ENCODE measurements at places on chromosomes 12 and 14.
A peak's percentile ranks its signal among the peaks of the same experiment; 100 is the strongest.

- no peak for DNase-seq
Measured at GRCh38 chr12:47412601-47413236, 293.1 kb downstream of the RPAP3 start.

GRCh38 chr12:116735951-116736599 is 1.8 kb downstream of the SPRING1 start:
- DNase-seq = no peak

- DNase-seq = no peak
Measured at GRCh38 chr12:100656856-100657255, 83.4 kb downstream of the GAS2L3 start.

DNA sequence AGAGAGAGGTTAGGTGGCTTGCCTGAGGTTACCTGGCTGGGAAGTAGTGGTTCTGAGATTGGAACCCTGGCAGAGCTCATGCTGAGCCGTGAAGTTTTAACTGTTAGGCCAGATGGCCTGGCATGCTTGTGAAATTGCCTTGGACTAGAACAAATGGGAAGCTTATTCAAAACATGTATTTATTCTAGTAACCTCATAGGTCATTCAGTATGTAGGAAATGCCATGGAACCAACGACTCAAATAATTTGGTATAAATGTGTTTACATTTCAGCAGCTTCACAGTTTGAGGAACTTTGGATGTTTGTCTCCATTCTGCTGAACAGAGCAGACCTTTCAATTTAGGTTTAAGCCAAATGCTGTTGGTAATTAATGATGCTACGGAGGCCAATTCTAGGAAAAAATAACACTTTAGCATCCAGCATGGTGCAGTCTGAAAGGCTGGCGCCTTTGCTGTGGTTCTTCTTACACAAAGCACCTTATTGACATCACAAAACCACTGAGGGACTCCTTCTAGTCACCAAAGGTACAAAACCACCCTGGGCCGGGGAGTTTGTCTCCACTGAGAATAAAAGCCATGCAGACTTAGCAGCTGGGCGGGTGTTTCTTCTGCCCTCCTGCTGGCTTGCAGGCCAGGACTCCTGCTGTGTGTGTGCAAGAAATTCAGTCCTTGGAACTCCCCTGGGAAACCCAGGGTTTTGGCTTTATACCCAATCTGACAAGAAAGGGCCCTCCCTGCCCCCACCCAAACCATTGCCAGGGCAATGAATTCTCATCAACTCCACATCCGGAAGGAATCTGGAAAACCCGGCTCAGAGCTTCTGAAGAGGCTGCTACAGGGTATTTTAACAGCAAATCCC is 64.2 kb downstream of the ELK3 start:
- peak; percentile 84 for DNase-seq

DNA sequence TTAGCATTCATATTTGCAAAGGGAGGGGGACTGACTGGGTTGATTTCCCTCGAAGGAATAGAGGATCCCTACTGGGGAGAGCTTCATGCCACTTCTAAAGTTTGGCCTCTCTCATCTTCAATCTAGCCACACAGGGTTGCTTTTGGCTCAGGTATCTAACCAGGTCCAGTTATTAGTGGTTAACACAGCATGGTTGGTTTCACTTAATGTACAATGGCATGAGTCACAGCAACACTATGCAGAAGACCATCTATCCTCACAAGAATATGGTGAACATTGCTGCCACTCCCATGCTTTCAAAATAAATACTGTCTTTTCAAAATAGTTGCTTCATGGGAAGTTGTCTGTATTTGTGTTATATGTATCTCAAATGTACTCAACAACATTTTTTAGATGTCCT is 6.6 kb upstream of the RAB3IP start:
- DNase-seq = peak; percentile 27

DNA sequence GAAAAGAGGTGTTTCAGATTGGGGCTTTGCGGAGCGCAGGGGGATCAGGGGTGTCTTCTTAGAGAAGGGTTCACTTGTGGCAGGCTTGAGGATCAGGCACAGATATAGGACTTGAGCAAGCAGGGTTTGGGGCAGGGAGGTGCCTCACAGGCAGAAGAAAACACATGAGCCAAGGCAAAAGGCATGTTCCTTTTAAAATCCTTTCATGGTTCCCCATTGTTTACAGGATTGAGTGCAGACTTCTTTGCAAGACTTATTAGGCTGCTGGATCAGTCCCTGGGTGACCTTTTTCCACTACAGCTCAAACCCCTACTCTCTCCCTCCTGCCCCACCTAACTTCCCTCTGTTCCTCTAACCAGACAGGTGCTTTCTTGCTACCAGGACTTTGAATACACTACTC is 19.7 kb downstream of the HSPB8 start:
- no peak for DNase-seq

DNA sequence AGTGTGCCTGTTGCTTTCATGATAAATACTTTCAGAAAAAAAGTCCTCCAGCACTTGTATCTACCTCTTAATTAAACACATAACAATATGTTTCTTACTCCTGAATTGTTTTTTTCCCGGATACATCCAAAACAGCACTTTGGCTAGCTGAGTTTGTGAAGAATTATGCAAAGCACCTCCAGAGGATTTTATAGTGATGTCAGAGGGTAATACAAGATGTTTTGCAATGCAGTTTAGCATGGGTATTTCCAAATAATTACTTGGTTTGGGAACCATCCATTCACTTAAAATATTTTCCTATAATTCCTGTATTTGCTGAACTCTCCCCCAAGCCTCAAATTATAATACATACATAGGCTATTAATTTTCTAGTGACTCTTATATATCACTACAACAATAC is 37.7 kb upstream of the DBX2 start:
- no peak for DNase-seq

- DNase-seq = no peak
Measured at GRCh38 chr14:95765051-95765450, 51.1 kb upstream of the TCL1A start.

DNA sequence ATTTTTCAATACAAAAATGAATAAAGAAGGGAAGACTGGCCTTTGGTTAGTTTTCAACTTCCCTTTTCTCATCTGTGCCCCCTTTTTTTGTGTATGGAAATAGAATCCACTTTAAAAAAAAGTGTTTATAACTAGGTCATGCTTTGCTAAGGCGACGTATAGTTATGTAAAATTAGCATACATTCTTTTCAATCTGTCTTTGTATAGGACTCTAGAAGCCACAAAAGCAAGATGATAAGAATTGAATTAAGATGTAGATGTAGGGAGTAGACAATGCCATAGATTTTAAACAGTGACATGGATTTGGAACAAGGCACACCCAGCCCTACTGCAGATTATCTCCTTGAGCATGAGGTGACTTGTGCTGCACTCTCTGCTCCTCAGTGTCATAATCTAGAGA is 354.3 kb downstream of the TMTC2 start:
- no peak for DNase-seq

- DNase-seq = no peak
Measured at GRCh38 chr14:53570411-53571387, 385.9 kb downstream of the BMP4 start.

- no peak for DNase-seq
Measured at GRCh38 chr14:49553106-49553505, 33.1 kb downstream of the RPS29 start.

- peak; percentile 90 for DNase-seq
Measured at GRCh38 chr14:46571970-46572369, 79.6 kb downstream of the RPL10L start.
